ENCODE measurements at places on chromosomes 11 and 22. TPM values are rescaled to one million over a fixed set of nuclear protein-coding genes. Genes with fewer than 3 reads are reported as not detected.
A peak's percentile ranks its signal among the peaks of the same experiment; 100 is the strongest.

DNA sequence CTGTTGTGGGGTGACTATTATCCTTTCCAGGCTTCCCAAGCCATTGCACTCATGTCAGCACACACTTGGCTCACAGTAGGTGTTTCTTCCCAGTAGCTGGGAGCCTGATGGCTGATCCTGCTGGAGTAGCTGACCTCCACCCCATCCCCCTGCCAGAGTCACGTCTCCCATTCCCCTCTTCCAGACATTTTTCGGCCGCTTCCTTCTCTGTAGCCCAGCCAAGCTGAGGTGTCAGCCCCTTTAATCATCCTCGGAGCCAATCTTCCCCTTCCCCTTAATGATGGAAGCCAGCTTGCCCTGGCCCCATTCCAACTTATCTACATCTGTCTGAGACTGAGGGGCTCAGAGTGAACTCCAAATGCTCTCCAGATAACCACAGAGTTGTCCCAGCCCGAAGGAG lies 550.7 kb downstream of the MN1 start:
- DNase-seq, result no peak

GRCh38 chr22:36467946-36468345 lies 13.5 kb downstream of the TXN2 start:
- DNase-seq, result no peak

GRCh38 chr11:64251016-64251752 lies at the start of gene PLCB3:
Gene PLCB3, plus strand, starts transcription at chr11:64251530. Its CDS starts 120 bp downstream, at chr11:64251650.
- DNase-seq, result peak; percentile 86

Gene NAT10
- 22.4 TPM for total RNA-seq

- DNase-seq, result no peak
These were observed 312.3 kb downstream of the CTTN start for GRCh38 chr11:70710601-70711000.

Gene GPHA2
- not detected for total RNA-seq

DNA sequence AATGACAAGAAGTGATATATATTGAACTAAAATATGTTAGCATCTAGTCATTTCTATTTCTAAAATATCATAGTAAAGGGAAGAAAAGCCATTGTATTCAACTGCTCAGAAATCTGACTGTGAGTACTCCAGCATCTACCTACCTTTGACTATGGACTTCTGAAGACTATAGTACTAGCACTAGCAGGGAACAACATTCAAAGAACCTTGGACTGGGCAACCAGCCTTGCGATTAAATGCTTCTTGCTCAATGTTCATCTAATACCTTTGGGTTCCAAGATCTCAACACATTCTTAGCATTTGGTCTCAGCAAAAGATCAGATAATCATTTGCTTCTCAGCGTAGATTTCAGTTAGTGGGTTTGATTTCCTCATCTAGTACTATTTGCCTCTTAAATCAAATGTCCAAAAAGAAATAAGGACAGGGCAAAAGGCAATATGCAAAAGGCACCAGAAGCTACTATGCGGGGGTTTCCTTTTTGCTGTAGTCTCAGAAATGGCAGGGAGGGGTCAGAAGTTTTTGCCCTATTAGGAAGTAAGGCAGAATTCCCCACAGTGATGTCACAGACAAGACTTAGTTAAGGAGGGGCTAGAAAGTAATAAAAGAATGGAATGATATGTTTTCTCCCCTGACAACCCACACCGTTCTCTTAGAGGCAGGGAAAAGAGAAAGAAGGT lies 80.6 kb downstream of the GAB2 start:
- no peak for DNase-seq

Gene CD6
- 1.0 TPM for total RNA-seq
